GM18507 (cell line): ENCODE measurements at places on chromosomes 3 and 15.

- no peak for DNase-seq
Observed at GRCh38 chr3:160444411-160444810, 5.2 kb downstream of the TRIM59 start.

- no peak for DNase-seq
Observed at GRCh38 chr3:77648664-77649063, 608.8 kb downstream of the ROBO2 start.

GRCh38 chr3:56621681-56622080, 61.4 kb downstream of the TASOR start:
- no peak for DNase-seq

- DNase-seq, result no peak
Observed at GRCh38 chr3:40741729-40742128, 217.0 kb downstream of the ZNF621 start.

DNA sequence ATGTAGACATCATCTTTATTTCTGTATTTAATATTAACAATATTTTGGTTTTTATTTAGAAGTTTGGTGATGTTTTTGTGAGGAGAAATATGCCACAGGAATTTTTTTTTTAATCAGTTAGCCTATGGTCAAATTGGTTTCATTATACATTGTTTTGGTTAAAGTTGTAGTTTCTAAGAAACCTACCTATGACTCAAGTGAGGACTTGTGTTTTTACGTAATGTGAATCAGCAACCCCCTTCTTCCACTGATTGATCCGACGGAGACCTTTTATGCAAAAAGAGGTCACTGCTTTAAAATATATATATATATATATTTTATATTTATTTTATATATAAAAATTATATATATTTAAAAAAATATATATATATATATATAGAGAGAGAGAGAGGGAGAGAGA, 698.1 kb downstream of the FHIT start:
- no peak for DNase-seq

GRCh38 chr3:39447637-39448483, 19.6 kb upstream of the MOBP start:
- peak; percentile 53 for DNase-seq

- DNase-seq, result no peak
Observed at GRCh38 chr3:28521663-28522062, 173.0 kb upstream of the AZI2 start.

- peak; percentile 51 for DNase-seq
Observed at GRCh38 chr15:75723847-75724660, 11.4 kb upstream of the CSPG4 start.

GRCh38 chr3:152508705-152509104, 240.0 kb downstream of the MBNL1 start:
- no peak for DNase-seq

- DNase-seq, result no peak
Observed at GRCh38 chr15:29433050-29433318, 163.4 kb upstream of the NSMCE3 start.

DNA sequence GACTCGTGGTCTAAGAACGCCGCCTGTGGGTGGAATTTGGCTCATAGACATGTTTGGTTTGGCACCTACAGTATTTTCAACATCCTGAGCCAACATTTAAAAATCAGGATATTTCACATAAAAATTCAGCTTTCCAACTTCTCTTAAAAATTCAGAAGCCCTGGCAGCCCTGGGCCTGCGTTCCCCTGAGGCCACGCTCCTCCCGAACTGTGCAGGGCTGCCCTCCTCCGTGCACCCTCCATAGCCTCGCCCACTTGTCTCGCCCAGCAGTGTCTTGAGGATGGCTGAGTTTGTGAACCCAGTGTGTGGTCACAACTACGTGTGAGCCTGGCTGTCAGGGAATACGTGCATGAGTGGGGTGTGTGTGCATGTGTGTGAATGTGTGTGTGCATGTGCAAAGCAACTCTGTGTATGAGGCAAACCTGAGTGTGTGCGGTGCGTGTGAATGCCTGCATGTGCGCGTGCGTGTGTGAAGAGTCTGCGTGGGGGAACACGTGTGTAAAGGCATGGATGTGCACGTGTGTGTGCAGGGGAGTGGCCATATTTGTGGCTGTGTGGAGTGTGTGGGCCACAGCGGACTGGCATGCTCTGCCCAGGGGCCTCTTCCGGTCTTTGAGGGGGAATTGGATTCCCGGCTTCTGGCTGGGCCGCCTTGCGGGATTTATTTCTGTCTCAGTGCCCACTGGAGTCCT, 30.9 kb downstream of the PTH1R start:
- DNase-seq, result no peak

GRCh38 chr3:10322352-10322710, 1.4 kb upstream of the SEC13 start:
- DNase-seq, result no peak
